Testis (tissue), 5 donors: ENCODE measurements at places on chromosomes 2 and 18.
A peak's percentile ranks its signal among the peaks of the same experiment; 100 is the strongest.

DNA sequence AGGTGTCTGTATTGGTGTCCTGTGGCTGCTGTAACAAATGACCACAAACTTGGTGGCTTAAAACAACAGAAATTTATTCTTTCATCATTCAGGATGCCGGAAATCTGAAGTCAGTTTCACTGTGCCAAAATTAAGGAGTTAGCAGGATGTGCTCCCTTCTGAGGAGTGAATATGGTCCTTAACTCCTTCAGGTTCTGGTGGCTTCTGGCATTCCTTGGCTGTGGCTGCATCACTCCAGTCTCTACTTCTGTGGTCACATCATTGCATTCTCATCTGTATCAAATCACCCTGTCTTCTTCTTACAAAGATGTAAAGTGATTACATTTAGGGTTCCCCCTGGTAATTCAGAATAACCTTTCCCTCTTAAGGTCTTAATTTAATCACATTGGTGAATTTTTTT is 12.6 kb downstream of the GPD2 start:
- DNase-seq: no peak

DNA sequence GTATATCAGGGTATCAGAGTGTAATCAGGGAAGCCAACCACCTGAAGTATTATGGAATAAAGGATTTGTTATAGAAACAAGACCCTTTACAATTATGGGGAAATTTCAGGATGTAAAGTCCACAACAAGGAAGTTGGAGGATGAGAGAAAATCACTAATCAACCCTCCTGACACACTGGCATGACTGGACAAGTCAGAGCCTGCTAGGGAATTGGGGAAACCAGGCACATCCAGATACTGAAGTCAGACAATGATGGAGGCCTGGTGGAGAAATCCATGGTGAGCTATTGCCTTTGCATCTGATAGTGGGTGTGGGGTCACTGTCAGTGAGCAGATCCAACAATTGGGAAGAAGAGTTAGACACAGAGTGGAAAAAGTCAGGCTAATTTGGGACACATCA is 158.8 kb upstream of the FBXO11 start:
- DNase-seq: no peak

GRCh38 chr2:191927991-191928390 is 81.1 kb upstream of the CAVIN2 start:
- DNase-seq: no peak

DNA sequence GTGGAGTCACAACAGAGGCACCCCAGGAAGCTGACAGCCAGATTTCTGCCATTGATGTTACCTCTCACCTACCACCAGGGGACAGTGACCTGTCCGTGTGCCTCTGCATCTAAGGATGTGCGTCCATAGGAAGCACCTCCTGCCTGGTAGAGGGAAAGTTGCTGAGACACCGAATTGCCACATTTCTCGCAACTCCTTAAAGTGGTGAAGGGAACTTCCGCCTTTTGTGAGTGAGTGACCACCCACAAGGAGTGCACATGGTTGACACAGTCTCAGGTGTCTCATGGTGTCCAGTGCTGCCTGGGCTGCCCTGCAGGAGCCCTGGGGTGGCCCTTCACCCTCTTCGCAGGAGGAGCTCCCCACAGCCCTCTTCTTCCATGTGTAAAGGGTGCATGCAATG is 201.8 kb downstream of the GBX2 start:
- DNase-seq: no peak

DNA sequence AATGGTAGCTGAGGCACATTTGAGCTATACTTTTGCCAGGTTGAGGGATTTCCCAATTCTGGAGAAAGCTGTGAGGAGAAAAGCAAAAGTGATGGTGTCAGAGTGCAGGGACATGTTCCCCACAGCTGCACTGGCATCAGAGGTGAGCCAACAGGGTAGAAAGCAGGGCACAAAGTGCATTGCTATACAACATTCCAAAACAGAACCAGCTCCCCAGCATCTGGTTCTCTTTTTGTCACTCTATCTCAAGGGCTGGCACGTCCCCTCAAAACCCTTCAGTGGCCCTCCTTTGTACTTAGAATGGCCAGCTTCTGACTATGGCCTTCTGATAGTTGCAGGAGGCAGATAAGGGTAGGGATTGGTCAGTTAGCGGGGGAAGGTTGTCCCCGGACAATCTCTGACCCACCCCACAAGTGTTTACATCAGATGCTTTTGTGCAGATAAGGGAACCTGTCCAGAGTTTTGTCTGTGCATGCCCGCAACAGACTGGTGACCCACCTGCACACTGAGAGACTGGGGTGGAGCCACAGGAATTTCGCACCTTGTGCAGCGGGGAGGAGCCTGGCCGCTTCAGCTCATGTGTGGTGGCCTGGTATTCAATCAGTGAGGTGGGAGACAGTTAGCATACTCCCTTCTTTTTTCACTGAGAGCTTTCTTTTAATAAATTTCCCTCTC is 31.0 kb upstream of the TMEM17 start:
- no peak for DNase-seq

DNA sequence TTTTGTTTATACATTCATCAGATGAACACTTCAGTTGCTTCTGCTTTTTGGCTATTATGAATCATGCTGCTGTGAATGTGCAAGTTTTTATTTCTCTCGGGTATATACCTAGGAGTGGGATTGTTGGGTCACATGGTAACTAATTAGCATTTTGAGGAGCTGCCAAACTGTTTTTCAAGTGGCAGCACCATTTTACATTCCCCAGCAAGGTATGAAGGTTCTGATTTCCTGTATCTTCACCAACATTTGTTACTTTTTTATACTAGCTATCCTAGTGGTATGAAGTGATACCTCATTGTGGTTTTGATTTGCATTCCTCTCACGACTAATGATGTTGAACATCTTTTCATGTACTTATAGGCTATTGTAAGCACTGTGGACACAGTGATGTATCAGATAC is 53.9 kb downstream of the DYNC1I2 start:
- DNase-seq: no peak

DNA sequence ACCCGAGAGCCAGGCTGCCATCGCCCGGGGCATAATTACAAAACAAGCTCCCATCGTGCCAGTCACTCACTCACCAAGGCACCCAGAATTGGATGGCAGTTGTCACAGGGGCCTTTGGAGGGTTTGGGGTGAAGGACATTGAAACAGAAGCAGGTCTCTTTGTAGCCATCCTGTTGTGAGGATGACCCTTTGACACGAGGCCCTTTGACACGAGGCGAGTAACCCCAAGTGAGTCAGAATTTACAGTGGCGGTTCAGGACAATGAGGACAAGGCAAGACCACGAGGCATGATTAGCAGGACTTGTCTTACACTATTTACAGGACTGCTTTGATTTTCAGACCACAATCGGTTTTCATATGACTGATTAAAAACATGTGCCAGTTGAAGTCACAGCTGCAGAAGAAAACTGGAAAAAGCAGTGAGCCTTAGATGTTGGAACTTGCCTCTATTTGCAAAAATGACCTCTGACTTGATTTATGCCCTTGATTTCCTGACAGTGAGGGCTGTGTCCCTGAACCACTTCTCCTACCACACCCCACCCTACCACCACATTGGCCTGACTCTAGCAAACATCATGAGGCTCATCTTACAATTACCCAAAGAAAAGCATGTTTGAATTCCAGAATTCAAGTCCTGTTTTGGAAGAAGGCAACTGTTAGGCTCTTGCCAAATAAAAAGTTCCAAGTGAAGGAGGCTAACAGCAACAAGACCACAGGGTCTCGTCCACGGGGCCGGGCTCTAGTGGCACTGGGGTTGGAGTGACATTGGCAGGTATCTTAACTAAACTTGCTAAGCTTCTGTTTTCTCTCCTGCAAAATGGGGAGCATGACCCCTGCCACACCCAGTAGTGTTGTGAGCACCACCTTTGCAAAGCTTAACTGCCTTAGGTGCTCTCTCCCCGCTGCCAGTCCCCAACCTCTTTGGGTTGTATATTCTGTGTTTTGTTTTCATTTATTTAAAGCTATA is 64.4 kb upstream of the FOSL2 start:
- peak; percentile 40 for DNase-seq

GRCh38 chr2:109662889-109663288 is 48.7 kb downstream of the SOWAHC start:
- DNase-seq: no peak

GRCh38 chr2:101140978-101141655 is 10.1 kb downstream of the TBC1D8 start:
- DNase-seq: no peak

DNA sequence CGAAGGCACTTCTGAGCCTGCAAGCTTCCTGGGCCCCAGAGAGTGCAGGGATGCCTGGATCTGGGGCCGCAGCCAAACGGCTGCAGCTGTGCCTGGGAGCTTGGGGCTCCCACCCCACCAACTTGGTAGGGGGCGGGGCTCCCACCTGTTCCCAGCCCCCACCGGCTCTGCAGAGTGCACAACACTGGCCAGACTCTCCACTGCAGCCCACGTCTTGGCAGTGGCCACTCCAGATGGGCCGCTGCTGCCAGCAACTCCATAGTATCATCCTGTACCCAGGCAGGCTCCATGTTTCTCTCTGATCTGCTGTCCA is 9.9 kb downstream of the DYSF start:
- no peak for DNase-seq

DNA sequence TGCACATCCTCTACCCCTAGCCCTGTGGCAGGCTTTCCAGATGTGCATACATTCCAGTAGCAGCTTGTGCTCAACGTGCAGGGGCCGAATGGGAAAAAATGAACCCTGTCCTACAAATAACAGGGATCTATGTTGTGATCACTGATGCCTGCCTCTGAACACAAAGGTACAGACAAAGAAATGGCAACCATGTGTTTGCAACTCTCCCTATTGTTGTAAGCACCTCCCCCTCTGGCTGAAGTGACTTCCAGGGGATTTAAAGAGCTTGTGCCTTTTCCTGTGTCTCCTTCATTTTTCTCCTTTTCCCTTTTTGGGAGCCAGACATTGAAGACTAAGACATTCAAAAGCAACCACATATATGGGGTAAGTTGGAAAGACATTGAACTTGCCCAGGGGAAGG is 21.6 kb downstream of the ARHGAP25 start:
- no peak for DNase-seq

GRCh38 chr2:10385933-10386773 is 62.0 kb downstream of the ODC1 start:
- DNase-seq: no peak

DNA sequence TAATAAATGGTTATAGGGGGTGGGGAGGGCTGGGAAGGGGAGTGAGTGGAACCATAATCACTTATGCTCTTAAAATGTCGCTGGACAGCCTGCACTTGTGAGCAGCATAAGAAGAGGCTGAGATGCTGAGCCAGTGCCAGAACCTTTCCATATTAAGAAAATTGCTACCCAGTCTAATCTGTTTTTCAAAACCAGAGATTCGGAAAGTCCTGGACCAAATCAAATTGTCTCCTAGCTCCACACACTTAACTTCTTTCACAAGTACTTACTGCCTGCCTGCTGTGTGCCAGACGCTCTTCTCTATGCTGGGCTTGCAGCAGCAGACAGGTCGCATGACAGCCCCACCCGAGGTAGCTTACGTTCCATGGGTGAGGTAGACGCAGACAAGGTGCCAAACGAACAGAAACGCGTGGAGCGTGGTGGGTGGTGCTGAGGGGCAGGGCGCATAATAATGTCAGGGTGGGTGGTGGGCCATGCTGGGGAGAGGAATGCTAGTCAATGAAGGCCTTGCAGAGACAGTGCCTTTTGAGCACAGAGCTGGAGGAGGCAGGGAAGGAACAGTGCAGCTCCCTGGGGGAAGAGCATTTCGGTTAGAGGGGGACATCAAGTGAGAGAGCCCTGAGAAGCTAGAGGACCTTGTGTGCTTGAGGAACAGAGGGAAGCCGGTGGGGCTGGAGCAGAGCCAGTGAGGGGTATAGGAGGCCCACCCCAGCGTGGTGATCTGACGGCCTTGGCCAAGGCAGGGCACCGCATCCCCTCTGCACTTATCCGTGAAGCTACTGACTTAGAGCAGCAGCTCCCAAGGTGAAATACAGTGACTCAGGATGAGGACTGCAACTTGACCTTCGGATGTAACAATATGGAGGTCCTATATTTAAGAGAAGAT is 123.5 kb upstream of the DAPL1 start:
- no peak for DNase-seq

- peak; percentile 70 for DNase-seq
These were observed 22.4 kb downstream of the CYP27C1 start for GRCh38 chr2:127197475-127198385.

GRCh38 chr18:52394602-52395001 is 54.6 kb downstream of the DCC start:
- no peak for DNase-seq

DNA sequence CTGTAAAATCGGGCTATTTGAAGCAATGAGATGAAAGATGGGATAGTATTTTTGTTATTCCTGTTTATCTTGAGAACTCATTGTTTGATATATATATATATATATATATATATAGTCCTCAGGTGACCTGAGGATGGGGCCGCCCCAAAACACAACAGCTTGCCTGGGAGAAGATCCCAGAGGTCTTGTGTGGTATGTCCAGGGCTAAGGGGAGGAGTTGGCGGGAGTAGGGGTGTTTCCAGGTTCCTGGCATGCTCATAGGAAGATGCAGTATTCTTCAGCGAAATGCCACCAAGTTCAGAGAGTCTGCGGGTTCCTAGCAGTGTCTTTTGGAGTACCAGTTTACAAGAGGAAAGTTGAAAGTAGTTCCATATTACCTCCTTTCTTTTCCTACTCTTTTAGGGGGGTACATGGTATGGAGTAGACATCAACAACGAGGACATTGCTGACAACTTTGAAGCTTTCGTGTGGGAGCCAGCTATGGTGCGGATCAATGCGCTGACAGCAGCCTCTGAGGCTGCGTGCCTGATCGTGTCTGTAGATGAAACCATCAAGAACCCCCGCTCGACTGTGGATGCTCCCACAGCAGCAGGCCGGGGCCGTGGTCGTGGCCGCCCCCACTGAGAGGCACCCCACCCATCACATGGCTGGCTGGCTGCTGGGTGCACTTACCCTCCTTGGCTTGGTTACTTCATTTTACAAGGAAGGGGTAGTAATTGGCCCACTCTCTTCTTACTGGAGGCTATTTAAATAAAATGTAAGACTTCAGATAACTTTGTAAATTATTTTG is 18.3 kb downstream of the CCT7 start:
- no peak for DNase-seq

DNA sequence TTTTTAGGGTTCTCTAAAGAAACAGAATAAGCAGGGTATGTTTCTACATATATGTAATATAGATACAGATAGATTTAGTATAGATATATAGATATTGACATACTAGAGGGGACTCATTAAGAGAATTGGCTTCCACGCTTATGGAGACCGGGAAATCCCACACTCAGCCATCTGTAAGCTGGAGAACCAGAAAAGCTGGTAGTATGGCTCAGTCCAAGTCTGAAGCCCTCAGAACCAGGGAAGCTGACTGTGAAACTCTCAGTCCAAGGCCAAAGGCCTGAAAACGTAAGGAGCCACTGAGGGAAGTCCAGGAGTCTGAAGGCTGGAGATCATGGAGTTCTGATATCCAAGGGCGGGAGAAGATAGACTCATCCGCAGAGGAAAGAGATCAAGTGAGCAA is 441.3 kb upstream of the CDH20 start:
- DNase-seq: no peak

GRCh38 chr2:5562426-5562825 is 129.8 kb upstream of the SOX11 start:
- DNase-seq: no peak
